Activated T-cell treated with anti-CD3 and anti-CD28 coated beads, Interleukin-2, amount 50 U/mL, for 72 hours (primary cell): ENCODE measurements at places on chromosomes 3 and 15. TPM values are rescaled to one million over a fixed set of nuclear protein-coding genes. Genes with fewer than 3 reads are reported as not detected.

- H3K27ac ChIP-seq = no peak overlapping the region
- DNase-seq = no peak
- peaks cover 56% of the 10 kb centered on the region for H3K4me1 ChIP-seq
- no peaks in the 10 kb centered on the region for H3K36me3 ChIP-seq
Observed at GRCh38 chr15:58477170-58477569, 45.4 kb downstream of the LIPC start.

The CIDEC gene
- total RNA-seq = not detected

The TMEM40 gene
- total RNA-seq = not detected

DNA sequence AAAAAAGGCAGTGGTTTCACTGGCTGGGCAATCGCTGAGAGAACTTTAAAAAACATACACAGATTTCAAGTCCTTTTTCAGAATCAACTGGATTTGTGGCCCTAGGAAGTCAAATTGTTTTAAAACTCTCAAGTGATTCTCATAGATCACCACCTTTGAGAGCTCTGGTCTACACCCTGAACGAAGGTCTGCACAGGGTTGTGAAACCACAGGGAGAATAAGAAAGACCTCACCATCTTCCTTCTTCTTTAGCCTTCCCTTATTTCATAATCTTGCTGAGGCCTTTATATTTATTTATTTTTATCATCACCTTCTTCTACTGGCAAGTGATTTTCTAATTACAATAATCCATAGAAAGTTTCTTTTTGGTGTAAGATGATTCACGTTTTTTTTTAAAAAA is 58.1 kb downstream of the FOXP1 start:
- H3K36me3 ChIP-seq = peaks cover 4% of the 10 kb centered on the region
- no peaks in the 10 kb centered on the region for H3K27me3 ChIP-seq
- H3K27ac ChIP-seq = no peak overlapping the region

DNA sequence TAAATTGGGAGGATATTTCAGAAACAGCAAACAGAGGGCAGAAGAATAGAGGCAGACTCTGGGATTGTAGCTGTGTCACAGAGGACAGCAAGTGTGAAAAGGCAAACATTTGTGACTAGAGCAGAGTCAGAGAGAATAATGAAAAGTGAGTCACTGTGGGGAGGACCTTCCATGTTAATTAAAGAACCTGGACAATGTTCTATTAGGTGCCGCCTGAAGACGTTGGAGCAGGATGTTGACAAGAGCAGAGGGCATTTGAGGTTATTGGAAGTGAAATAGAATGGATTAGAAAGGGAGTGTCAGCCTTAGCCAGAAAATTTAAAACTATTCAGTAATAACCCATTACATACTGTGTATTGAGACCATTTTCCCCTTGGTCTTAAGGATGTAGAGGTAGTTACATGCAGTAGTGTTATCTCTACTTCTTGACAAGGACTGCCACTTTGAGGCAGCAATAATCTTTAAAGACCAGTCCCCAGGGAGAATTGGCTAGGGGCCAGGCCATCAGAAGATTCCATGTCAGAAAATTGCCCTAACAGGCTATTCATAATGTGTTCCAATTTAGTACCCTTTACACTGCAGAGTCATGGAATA is 5.8 kb downstream of the ACKR2 start:
- no peaks in the 10 kb centered on the region for H3K36me3 ChIP-seq
- H3K4me3 ChIP-seq = no peak overlapping the region
- no peak overlapping the region for H3K27ac ChIP-seq

DNA sequence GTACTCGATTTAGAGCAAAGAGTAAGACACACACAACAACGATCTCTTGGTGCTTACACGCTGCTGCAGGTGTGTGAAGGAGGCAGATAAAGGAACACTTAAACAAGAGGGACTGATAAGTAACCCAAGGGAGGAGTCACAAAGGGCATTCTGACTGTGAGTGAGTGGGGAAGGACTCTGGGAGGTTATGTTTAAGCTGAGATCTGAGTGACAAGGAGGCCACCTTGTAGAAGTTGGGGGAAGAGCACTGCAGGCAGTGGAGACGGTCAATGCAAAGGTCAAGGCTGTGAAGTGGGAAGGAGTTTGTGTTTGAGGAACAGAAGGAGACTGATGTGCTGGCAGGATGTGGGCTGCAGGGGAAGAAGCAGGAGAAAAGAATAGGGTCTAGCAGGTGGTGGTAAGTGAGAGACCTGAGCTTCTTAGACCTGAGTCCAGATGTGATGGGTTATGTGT is 63.1 kb downstream of the LPP start:
- H3K27ac ChIP-seq = no peak overlapping the region
- H3K36me3 ChIP-seq = no peaks in the 10 kb centered on the region
- no peak overlapping the region for H3K4me3 ChIP-seq
- DNase-seq = no peak
- peaks cover 30% of the 10 kb centered on the region for H3K4me1 ChIP-seq

DNA sequence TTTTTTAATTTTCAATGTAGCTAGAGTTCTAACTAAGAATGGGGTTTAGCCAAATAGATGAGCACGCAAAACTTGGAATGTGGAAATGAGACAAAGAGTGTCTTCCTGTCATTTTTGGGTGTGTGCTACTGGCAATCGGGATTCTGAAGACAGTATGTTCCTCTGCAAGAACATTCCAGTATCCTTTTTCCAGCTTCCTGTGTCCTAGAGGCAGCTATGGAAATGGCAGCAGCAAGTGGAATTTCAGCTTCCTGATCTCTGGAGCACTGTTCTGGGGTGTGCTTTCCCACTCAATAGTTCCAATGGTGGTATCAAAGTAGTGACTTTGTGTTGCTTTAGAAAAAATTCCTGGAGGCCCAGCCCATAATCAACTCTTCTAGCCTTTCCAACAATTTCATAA is 642.9 kb upstream of the KCNMB2 start:
- no peak overlapping the region for H3K4me3 ChIP-seq
- DNase-seq = no peak
- no peak overlapping the region for H3K27ac ChIP-seq
- H3K27me3 ChIP-seq = no peaks in the 10 kb centered on the region

The ITIH1 gene
- not detected for total RNA-seq

The CTNNB1 gene
- 93.3 TPM for total RNA-seq

The GOLGA6L10 gene
- total RNA-seq = 2.6 TPM

- H3K4me1 ChIP-seq = no peaks in the 10 kb centered on the region
- H3K36me3 ChIP-seq = no peaks in the 10 kb centered on the region
- no peak for DNase-seq
- H3K27ac ChIP-seq = no peak overlapping the region
- H3K27me3 ChIP-seq = peaks cover 20% of the 10 kb centered on the region
Observed at GRCh38 chr3:57048052-57048671, 12.3 kb upstream of the SPATA12 start.

- H3K27me3 ChIP-seq = no peaks in the 10 kb centered on the region
- H3K27ac ChIP-seq = no peak overlapping the region
- H3K36me3 ChIP-seq = no peaks in the 10 kb centered on the region
- no peak overlapping the region for H3K4me3 ChIP-seq
Observed at GRCh38 chr3:155178810-155179436, 98.8 kb downstream of the MME start.

The GHSR gene
- total RNA-seq = not detected

The PRR23E gene
- not detected for total RNA-seq

GRCh38 chr15:77352887-77353286 is 67.0 kb downstream of the PEAK1 start:
- no peaks in the 10 kb centered on the region for H3K36me3 ChIP-seq
- H3K4me3 ChIP-seq = no peak overlapping the region
- H3K4me1 ChIP-seq = no peaks in the 10 kb centered on the region
- no peaks in the 10 kb centered on the region for H3K27me3 ChIP-seq
- H3K27ac ChIP-seq = no peak overlapping the region

GRCh38 chr15:74109713-74110112 is 20.7 kb upstream of the ISLR2 start:
- no peaks in the 10 kb centered on the region for H3K36me3 ChIP-seq
- H3K27me3 ChIP-seq = no peaks in the 10 kb centered on the region
- DNase-seq = no peak
- no peaks in the 10 kb centered on the region for H3K4me1 ChIP-seq
- no peak overlapping the region for H3K4me3 ChIP-seq
- H3K27ac ChIP-seq = no peak overlapping the region

DNA sequence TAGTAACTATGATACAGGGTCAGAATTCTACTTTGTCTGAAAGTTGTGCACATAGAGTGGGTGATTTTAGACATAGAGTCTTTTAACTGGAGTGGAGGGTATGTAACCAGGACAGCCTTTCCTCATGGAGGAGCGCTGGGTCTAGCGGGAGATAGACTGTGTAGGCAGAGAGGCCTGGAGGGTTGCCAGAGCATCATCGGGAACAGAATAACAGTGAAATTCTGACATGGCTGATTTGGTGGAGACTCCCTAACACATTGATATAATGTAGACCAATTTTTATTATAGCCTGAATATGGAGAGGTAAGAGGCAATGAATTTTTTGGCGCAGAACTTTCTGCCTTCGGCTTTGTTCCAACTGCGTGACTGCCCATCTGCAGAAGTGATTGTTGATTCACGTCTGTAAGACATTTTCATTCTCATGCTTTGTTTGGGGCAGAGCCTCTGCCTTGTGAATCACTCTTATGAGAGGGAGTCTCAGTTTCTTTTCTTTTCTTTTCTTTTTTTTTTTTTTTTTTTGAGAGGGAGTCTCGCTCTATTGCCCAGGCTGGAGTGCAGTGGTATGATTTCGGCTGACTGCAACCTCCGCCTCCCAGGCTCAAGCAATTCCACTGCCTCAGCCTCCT is 16.0 kb downstream of the LPP start:
- peak overlapping the region; percentile 50 for H3K27ac ChIP-seq
- H3K4me1 ChIP-seq = peaks cover 60% of the 10 kb centered on the region
- no peaks in the 10 kb centered on the region for H3K27me3 ChIP-seq
- peaks cover 1% of the 10 kb centered on the region for H3K36me3 ChIP-seq
- DNase-seq = no peak
